Tibial nerve (tissue), 4 donors: ENCODE measurements at places on chromosomes 2 and 18. TPM values are rescaled to one million over a fixed set of nuclear protein-coding genes. Genes with fewer than 3 reads are reported as not detected.

DNA sequence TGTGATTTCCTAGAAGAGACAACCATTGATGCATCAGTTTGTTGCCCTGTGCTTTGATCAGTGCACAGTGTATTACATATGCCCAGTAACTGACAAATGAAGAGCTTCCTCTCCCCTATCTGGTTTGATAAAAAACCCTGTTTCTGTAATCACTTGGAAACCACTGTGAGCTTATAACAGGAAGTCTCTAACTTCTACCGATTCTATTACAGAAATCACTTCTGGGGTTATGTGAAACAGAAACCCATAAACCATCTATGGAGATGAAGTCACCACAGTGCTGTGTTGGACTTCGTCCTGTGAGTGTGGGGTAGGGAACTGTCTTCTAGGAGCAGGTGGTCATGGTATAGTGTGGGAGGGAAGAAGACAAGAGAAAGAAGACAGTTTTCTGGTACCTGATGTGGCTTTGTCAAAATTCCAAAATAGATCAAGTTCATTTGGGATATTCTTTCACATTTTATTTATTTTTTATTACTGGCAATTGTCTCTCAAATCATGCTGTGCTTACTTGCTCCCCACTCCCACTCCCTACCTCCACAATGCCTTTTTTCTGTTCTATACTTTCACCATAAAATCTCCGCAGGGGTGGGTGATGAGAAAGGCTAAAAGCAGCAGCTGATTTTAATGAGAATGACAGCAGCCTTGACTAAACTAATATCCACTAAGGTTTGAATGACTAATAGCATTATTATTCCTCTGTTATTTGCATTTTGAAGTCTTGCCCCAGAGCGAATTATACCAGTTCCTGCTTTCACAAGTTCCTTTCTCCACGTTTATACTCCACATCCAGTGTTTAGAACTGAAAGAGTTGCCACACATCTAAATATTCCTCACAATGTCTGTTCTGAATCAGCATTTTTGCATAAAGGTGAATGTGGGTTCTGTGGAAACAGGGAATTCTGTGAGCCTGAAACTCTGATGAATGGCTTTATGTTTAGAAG lies 41.7 kb upstream of the RND3 start:
- H3K4me3 ChIP-seq, result no peak overlapping the region
- DNase-seq, result no peak
- no peaks in the 10 kb centered on the region for H3K27me3 ChIP-seq
- H3K27ac ChIP-seq, result peak overlapping the region; percentile 38
- H3K36me3 ChIP-seq, result no peaks in the 10 kb centered on the region
- peaks cover 5% of the 10 kb centered on the region for H3K4me1 ChIP-seq

DNA sequence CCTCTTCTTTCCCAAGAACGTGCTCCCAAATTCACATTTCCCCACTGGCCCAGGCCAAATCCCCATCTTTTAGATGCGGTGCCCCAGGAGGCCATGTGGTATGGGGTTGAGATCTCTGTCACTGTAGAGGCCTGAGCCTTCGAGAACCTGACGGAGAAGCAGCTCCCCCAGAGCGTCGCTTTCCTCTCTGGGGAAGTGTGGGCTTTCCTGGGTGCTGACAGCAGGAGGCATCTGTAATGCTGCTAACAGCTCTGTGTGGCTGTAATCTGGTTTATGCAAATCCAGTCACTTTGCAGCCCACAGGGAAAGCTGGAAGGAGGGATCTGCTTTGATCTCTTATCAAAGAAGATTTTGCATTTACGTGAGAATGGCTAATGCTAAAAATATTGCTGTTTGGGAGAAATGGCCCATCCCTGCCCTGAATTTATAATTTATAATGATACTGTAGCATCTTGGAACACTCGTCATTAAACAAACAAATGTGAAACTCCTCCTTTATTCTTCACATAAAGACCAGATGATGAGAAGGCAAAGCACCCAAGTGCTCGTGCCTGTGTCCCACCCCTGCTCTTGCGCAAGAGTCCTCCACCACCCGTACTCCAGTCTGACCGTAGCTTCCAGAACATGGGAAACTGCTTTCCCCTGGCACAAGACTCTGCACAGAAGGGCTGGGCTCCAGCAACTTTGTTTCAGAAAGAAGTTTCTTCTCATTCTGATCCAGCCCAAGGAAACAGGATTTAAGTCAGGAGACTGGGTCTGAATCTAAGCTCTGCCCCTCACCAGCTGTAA lies 109.9 kb upstream of the EPC2 start:
- no peaks in the 10 kb centered on the region for H3K36me3 ChIP-seq
- H3K27ac ChIP-seq, result no peak overlapping the region

DNA sequence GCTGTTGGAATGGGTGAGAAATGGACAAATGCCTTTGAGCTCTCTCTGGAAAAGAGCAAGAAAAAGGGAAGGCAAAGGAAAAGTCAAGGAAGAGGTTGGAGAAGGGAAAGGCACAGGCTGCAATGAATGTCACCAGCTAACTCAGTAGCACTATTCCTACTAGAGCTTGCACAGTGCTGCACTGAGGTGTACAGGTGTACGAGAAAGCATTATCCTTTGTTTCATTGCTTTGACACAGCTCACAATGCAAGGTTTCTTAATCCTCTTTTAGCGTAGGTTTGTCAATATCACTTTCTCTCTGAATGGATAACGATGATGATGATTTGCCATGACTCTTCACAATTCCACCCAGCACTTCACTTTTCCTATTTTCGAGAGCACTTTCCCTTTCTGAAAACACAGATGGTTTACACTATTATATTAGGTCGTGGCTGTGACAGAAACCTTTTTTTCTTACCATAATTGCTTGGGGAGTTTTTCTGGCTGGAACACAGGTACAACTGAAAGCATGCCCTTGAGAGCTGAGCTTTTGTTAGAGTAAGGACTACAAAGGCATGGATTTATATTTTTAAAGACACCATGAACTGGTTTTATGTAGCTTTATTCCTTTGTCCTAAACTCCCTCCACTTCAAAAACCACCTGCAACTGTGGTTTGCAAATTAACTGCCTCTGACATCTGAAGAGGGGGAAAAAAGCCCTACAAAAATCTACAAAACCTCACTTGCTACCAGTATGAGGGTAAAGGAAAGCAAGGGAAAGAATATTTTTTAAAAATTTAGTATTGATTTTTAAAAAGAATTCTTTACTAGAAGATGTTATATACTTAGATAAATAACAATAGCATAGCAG lies 265.5 kb downstream of the TGIF1 start:
- no peak overlapping the region for H3K27ac ChIP-seq
- no peaks in the 10 kb centered on the region for H3K4me1 ChIP-seq
- no peaks in the 10 kb centered on the region for H3K36me3 ChIP-seq
- no peak for DNase-seq

DNA sequence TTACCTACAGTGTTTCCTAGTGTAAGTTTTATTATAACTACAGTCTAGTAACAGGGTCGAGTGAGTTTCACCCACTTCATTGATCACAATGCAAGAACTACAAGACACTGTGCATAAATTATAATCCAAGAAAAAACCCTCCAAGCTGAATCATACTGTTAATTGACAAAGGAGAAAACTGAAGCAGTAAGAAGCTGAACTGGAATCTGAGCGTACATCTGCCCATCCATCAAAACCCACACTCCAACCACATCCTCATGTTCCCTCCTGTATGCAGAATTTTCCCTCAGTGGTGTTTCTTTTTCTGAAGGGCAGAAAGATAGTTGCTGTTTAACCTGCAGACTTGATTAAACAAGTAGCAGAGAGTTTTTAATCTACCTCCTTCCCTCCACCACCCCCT lies 49.5 kb upstream of the KIDINS220 start:
- no peaks in the 10 kb centered on the region for H3K27me3 ChIP-seq
- no peak for DNase-seq
- no peaks in the 10 kb centered on the region for H3K36me3 ChIP-seq
- H3K4me1 ChIP-seq, result no peaks in the 10 kb centered on the region
- no peak overlapping the region for H3K4me3 ChIP-seq
- no peak overlapping the region for H3K27ac ChIP-seq

DNA sequence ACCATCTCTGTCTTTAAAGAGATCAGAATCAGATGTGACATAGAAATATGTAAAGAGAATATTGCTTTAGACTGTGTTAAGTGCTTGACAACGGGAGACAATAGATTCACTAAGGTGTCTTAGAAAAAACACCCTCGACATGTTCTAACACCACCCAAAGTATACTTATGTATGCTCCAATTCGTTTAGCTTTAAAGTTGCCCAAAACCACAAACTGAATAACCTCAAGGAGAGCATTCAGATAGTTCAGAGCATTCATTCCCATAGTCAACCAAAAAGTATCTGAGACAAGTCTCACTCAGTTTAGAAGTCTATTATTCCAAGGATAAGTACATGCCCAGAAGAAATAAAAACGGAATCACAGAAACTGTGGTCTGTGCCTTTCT lies 96.4 kb downstream of the KYNU start:
- no peaks in the 10 kb centered on the region for H3K4me1 ChIP-seq
- H3K27ac ChIP-seq, result no peak overlapping the region
- no peaks in the 10 kb centered on the region for H3K27me3 ChIP-seq
- no peaks in the 10 kb centered on the region for H3K36me3 ChIP-seq

- peaks cover 38% of the 10 kb centered on the region for H3K4me1 ChIP-seq
- H3K4me3 ChIP-seq, result peak overlapping the region; percentile 64
- no peak for DNase-seq
- no peaks in the 10 kb centered on the region for H3K27me3 ChIP-seq
These were observed 2.7 kb downstream of the SEMA4C start for GRCh38 chr2:96866986-96867755.

The CAPN13 gene
- not detected for total RNA-seq

The MPP4 gene
- not detected for total RNA-seq

The SAG gene
- total RNA-seq, result not detected

The D2HGDH gene
- 24.7 TPM for total RNA-seq

The SPATS2L gene
- total RNA-seq, result 50.9 TPM

The TCF23 gene
- not detected for total RNA-seq

The MAP2 gene
- total RNA-seq, result 14.7 TPM

The DHRS9 gene
- 0.21 TPM for total RNA-seq
